GM19239 (cell line): ENCODE measurements at places on chromosomes 7 and 10.
A peak's percentile ranks its signal among the peaks of the same experiment; 100 is the strongest.

GRCh38 chr10:127354255-127354654 lies 157.9 kb upstream of the INSYN2A start:
- DNase-seq: no peak

- no peak for DNase-seq
Observed at GRCh38 chr10:16663444-16663843, 141.8 kb upstream of the C1QL3 start.

GRCh38 chr10:61896854-61897661 lies 4.4 kb upstream of the ARID5B start:
- peak; percentile 67 for DNase-seq

DNA sequence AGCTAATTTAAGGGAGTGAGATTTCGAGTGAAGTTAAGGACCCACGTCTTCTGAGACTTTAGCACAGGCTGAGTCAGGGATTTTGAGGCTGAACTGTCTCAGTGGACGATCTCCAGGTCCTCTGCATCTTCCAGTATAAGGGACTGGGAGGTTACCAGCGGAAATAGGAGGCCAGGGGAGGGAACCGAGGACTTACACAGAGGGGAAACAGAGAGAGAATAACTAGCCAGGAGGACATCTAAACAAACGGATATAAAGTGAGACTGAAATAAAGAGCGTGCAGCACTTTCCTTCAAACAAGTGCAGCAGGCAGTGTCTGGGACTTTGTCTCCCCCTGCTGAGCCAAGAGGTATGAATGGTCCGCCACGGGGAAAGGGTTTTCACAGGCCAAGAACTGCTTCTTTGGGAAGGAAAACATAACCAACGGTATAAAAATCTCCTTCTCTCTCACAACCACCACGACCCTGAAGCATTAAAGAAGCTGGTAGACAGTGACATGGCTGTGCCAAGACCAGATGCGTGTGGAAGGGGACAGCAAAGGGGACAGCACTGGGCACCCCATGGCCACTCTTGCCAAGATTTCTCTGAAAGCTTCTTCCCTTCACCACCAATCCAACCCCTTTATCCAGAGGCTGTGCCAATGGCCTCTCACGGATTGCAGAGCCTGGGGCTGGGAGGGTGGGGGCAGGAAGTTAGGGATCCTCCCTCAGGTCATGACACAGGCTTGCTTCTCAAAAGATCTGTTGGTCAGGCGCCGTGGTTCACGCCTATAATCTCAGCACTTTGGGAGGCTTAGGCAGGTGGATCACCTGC lies 72.0 kb downstream of the SLC37A3 start:
- DNase-seq: peak; percentile 39

- no peak for DNase-seq
Observed at GRCh38 chr7:98192781-98193457, 18.3 kb upstream of the BHLHA15 start.
